Gastrocnemius medialis (tissue), 4 donors: ENCODE measurements at places on chromosomes 13 and 19. TPM values are rescaled to one million over a fixed set of nuclear protein-coding genes. Genes with fewer than 3 reads are reported as not detected.
A peak's percentile ranks its signal among the peaks of the same experiment; 100 is the strongest.

DNA sequence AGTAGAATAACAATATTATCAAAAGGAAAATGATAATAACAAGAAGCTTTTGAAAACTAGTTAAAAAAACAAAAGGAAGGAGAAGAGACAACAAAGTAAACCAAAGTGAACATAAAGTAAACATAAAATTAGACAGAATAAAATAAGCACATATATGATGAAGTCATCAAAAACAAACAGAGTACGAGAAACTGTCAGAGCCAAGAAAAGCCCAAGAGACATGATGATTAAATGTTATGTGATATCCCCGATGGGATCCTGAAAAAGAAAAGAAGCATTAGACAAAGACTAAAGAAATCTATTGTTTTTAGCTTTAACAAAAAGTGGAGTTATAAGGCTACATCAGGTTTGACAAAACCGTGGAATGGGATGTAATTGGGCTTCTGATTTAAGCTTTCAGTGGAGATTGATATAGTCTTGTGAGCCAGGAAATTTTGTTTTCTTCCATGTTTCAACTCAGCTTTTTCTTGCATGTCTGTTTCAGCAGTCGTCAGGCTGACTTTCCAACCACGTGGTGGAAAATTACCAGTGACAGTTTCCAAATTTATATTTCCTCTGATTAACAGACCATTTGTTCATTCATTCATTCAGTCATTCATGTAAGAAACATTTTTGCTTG is 64.9 kb downstream of the KL start:
- H3K27me3 ChIP-seq: no peaks in the 10 kb centered on the region
- H3K36me3 ChIP-seq: no peaks in the 10 kb centered on the region
- no peak for DNase-seq
- peaks cover 4% of the 10 kb centered on the region for H3K4me1 ChIP-seq
- H3K27ac ChIP-seq: no peak overlapping the region

Gene TUBA3C
- not detected for total RNA-seq

Gene ABCC4
- total RNA-seq: 16.2 TPM

Gene LILRB5
- 5.9 TPM for total RNA-seq

DNA sequence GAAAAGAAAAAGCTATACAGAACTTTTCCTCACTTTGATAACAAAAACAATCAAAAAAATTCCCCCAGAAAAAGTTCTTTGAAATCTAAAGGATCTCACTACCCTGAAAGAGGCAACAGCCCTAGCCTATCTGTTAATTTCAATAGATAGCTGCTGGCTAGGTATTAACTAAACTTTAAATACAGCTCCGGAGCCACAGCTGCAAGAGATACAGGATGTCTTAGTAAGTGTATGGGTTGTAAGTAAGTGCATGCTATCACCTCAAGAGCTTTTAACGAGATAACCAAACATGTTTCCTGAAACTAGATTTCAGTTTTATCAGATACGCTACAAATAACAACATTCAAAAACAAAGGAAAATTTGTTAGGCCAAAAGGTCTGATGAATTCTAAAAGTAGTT is 148.4 kb downstream of the KLF12 start:
- no peak for DNase-seq
- no peaks in the 10 kb centered on the region for H3K36me3 ChIP-seq
- H3K27ac ChIP-seq: no peak overlapping the region
- no peak overlapping the region for H3K4me3 ChIP-seq
- peaks cover 23% of the 10 kb centered on the region for H3K4me1 ChIP-seq

DNA sequence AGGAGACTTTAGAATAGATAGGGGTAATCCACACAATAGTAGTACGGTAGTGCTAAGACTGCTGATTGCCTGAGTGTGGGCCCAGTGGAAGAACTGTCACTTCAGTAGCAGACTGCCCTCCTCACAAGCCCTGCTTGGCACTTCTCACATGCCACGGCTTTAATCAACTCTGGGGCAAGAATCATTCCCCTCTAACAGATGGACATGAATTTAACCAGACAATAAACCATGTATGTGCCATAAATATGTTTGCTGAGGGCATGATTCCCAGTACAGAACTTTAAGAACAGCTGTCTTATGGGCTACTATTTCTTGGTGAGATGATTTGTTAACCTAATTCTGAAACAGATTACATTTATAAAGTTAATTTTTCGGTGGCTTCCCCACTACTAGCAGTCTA is 22.0 kb downstream of the DPY19L3 start:
- DNase-seq: no peak
- no peaks in the 10 kb centered on the region for H3K4me1 ChIP-seq
- H3K27me3 ChIP-seq: no peaks in the 10 kb centered on the region
- no peak overlapping the region for H3K27ac ChIP-seq
- no peak overlapping the region for H3K4me3 ChIP-seq

DNA sequence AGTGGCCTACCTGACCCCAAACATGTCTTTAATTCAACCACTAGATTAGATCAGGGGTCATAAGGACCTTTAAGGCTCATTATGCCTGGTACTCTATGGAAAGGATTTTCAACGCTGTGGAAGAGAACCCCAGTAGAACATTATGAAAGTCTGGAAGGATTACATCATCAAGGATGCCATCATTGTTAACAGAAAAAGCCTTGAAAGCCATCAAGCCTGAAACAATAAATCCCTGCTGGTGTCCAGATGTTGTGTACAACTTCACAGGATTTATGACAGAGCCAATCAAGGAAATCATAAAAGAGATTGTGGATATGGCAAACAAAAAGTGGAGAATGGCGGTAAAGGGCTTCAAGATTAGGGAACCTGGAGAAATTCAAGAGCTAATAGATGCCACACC is 59.7 kb downstream of the NAA16 start:
- no peaks in the 10 kb centered on the region for H3K27me3 ChIP-seq
- H3K36me3 ChIP-seq: peaks cover 69% of the 10 kb centered on the region
- no peak overlapping the region for H3K27ac ChIP-seq

DNA sequence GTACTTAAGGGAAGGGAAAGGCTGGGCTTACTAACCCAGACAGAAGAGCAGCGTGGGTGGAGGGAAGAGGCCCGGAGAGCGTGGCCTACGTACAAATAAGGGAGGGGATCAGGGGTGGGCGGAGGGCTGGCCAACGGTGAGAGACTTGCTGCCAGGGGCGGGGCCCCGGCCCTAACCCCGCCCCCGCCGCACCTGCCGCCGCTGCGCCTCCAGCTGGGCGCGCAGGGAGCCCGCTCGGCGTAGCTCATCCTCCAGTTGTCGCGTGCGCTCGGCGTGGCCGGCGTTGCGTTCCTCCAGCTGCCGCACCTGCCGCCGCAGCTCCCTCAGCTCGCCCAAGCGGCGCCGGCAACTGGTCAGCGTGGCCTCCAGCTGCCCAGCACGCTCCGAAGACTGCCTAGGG is 5.7 kb downstream of the HOOK2 start:
- H3K27me3 ChIP-seq: no peaks in the 10 kb centered on the region
- DNase-seq: peak; percentile 54
- peak overlapping the region; percentile 49 for H3K27ac ChIP-seq
- no peaks in the 10 kb centered on the region for H3K36me3 ChIP-seq
- peaks cover 44% of the 10 kb centered on the region for H3K4me1 ChIP-seq
- no peak overlapping the region for H3K4me3 ChIP-seq

Gene CYSLTR2
- total RNA-seq: 0.10 TPM

DNA sequence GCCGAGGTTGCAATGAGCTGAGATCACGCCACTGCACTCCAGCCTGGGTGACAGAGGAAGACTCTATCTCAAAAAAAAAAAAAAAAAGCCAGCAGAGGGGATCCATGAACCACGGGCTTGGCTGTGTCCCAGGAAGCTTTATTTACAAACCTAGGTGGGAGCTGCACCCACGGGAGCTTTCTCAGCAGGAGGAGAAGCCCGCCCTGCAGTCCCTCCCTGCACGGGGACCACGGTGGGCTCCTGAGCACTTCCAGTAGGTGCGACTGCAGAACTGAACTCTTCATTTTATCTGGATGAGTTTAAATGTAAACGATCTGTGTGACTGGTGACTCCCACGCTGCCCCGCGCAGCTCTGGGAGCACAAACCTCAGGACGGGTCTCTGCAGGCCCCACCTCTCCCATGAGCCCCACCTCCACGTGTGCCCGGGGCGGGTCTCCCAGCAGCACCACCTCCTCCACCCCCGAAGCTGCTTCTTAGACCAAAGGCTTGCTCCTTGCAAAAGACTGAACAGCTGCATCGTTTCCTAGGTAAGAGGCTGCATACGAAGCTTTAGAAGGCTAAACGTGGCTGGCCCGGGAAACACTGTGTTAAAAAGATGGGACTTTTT is 66.4 kb downstream of the SPACA7 start:
- H3K27me3 ChIP-seq: peaks cover 29% of the 10 kb centered on the region
- H3K4me3 ChIP-seq: no peak overlapping the region
- H3K4me1 ChIP-seq: no peaks in the 10 kb centered on the region
- no peak for DNase-seq
- H3K36me3 ChIP-seq: no peaks in the 10 kb centered on the region

GRCh38 chr13:104011505-104012241 is 945.5 kb upstream of the SLC10A2 start:
- peak; percentile 61 for DNase-seq
- H3K27me3 ChIP-seq: no peaks in the 10 kb centered on the region
- peak overlapping the region; percentile 45 for H3K4me3 ChIP-seq
- H3K4me1 ChIP-seq: no peaks in the 10 kb centered on the region

DNA sequence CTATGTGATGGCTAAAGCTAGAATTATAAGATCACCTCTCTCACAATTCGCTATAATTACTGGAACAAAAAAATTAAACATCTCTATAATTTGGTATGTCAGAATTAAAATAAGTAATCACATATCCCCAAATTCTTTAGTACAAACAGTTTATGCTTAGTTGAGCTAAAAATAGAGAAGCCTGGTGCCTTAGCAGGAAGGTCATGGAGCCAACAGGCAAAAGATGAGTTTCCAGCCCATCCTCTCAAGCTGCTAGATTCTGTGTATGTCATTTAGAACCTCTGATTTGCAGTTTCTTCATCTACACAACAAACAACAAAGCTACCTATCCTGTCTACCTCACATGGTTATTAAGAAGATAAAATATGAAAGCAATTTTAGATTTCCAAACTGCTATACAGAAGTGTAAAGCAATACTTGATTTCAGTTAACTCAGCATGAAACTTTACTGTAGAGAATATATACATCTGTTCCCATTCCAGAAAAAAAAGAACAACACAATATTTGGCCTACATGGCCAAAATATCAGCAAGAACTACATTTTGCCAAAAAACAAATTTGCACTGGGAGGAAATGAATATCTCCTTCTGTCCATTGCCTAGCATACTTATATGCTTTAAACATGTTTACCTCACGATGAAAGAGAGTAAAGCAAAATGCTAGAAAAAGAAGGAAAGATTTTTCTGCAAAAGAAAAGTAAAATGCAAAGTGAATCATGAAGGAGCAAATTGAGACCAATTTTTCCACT is 294.0 kb upstream of the MIR17HG start:
- no peaks in the 10 kb centered on the region for H3K36me3 ChIP-seq
- no peak for DNase-seq
- no peaks in the 10 kb centered on the region for H3K27me3 ChIP-seq
- H3K4me1 ChIP-seq: no peaks in the 10 kb centered on the region
- no peak overlapping the region for H3K27ac ChIP-seq

Gene CCDC61
- 3.7 TPM for total RNA-seq

DNA sequence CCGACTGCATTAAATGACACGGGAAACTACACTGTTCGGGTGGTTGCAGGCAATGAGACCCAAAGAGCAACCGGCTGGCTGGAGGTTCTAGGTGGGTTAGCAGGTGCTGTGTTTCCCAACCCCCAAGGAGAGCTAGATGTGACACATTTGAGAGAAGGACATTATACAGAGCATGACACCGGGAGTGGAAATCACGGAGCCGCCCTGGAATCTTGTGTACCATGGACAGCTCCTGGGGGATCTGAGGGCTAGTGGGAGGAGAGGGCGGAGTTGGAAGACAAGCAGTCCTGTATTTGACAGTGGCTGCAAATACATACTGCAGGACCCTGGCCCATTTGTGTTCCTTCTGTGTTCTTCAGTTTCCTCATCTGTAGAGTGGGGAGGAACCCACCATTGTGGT is 2.3 kb downstream of the CEACAM18 start:
- no peaks in the 10 kb centered on the region for H3K36me3 ChIP-seq
- H3K4me1 ChIP-seq: no peaks in the 10 kb centered on the region
